Karpas-422 (cell line): ENCODE measurements at places on chromosomes 16 and 17. TPM values are rescaled to one million over a fixed set of nuclear protein-coding genes. Genes with fewer than 3 reads are reported as not detected.

TPSD1 gene
- total RNA-seq = not detected in 2 replicates

XPO6 gene
- 136 and 158 TPM in 2 replicates for total RNA-seq

P2RX5 gene
- total RNA-seq = 60.4 and 86.1 TPM in 2 replicates

KCNG4 gene
- not detected in 2 replicates for total RNA-seq

KCTD13 gene
- total RNA-seq = 14.2 and 52.9 TPM in 2 replicates

GRCh38 chr16:53787423-53787822 is 83.5 kb downstream of the FTO start:
- no peak for DNase-seq

GRCh38 chr17:81365601-81366585 is 29.4 kb upstream of the BAHCC1 start:
- DNase-seq = peak; percentile 60

DNA sequence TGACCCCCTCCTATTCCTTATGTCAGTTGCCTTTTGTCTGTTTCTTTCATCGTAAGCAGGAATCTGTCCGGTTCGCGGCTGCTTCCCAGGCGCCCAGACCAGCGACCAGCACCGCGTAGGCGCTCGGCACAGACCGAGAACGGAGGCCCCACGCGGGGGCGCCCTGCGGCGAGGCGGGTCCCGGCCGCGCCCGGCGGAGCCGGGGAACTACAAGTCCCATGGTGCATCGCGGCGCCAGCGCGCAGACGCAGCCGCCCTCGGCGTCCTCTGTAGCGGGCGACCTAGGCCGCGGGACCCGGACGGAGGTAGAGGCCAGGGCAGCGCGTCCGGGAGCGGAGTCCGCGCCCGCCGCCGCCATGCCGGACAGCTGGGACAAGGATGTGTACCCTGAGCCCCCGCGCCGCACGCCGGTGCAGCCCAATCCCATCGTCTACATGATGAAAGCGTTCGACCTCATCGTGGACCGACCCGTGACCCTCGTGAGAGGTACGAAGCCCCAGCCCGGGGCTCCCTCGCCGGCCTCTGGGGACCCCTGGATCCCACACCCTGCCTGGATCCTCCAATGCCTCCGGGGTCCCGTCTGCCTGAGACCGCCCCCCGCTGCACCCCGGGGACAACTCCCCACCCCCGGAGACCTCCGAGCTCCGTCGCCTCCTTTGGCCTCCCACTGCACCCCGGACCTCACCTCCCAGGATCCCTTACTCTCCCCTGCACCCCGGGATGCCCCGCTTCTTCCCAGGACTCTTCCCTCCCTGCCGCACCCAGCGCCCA is at the start of gene NDUFB10:
Gene NDUFB10, plus strand, starts transcription at position 270 of the 771 bp plus-strand sequence. Its CDS starts 87 bp downstream, at position 357.
- peak; percentile 96 for DNase-seq

DNA sequence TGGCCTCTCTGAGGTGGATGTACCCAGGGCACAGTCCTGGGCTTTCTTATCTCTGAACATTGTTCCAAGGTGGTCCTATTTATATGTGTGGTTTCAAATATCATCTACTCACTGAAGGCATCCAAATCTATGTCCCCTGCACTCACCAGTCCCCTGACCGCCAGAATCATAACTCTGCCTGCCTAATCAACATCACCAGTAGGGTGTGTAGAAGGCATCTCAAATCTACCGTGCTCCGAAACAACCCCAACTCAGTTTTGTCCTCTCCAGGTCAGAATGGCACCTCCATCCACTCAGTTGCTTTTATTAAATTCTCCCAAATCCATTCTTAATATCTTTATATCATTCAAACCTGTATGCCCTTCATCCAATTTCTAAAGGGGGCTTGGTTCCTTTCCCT is 536.3 kb downstream of the GRIN2A start:
- DNase-seq = no peak

DNA sequence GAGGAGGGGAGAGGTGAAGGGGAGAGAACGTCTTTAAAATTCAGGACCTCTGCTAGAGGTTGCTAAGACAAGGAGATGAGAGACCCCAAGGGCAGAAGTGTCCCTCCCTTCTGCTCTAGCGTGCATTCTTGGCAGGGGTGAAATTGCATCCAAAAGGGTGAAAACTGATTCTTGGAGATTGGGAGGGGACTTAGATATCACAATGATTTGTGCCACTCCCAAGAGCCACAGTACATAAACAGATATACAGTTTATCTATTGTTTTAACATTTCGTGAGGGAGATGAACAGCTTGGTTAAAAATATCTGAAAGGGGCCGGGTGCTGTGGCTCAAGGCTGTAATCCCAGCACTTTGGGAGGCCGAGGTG is 12.8 kb downstream of the CAVIN1 start:
- DNase-seq = no peak

- DNase-seq = peak; percentile 54
These were observed 31.6 kb upstream of the CDRT15 start for GRCh38 chr17:14268264-14268663.

GRCh38 chr16:66843191-66843590 is 1.0 kb upstream of the CA7 start:
- DNase-seq = no peak

GRCh38 chr17:28173801-28174200 is 131.3 kb downstream of the NLK start:
- DNase-seq = no peak

DNA sequence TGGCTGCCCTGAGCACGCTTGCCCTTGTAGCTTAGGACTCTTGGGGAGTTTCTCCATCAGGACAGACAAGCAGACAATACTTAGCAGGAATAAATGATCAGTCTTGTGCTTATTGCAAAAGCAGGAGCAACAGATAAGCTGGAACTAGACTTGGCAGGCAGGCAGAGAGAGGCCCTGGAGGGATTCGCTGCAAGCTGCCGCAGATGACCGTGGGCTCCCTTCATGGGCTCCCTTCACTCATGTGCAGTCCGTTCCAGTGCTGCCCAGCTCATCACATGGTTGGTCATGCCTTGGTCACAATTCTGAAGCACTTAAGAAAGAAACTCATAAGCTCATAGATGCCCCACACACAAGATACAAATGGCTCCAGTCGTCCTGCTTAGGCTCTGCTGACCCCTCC is 2.4 kb upstream of the SLC5A10 start:
- DNase-seq = no peak
